ENCODE measurements at places on chromosomes 1 and 21. TPM values are rescaled to one million over a fixed set of nuclear protein-coding genes. Genes with fewer than 3 reads are reported as not detected.

Gene AMY1C
- total RNA-seq = not detected

Gene NPR1
- total RNA-seq = not detected

Gene PIGR
- not detected for total RNA-seq

Gene TMOD4
- 0.52 TPM for total RNA-seq

Gene SPATA45
- total RNA-seq = not detected

Gene GALE
- total RNA-seq = 39.7 TPM

Gene KCNK2
- total RNA-seq = not detected

Gene S100A7A
- not detected for total RNA-seq

Gene LDLRAD1
- total RNA-seq = not detected

Gene ATP1A2
- not detected for total RNA-seq

Gene LIPI
- not detected for total RNA-seq

Gene SYCP1
- not detected for total RNA-seq

Gene CFAP141
- total RNA-seq = not detected

Gene LRRC3
- total RNA-seq = not detected

Gene UFC1
- 100.0 TPM for total RNA-seq

Gene AKT3
- 0.11 TPM for total RNA-seq

Gene HAPLN2
- total RNA-seq = 0.47 TPM

Gene GJA9
- not detected for total RNA-seq

Gene TFF1
- total RNA-seq = not detected

Gene GBP7
- not detected for total RNA-seq

Gene FCGR1A
- total RNA-seq = not detected

Gene CTH
- 23.0 TPM for total RNA-seq

Gene CACNA1S
- not detected for total RNA-seq

Gene CFAP74
- not detected for total RNA-seq

Gene COL9A2
- 7.9 TPM for total RNA-seq

Gene TMPRSS15
- 0.19 TPM for total RNA-seq

Gene TRABD2B
- not detected for total RNA-seq

Gene DIP2A
- 29.4 TPM for total RNA-seq

Gene LRRC39
- total RNA-seq = 3.5 TPM

Gene VPS45
- 39.0 TPM for total RNA-seq

Gene ITLN2
- not detected for total RNA-seq

Gene CSRP1
- total RNA-seq = 51.8 TPM

Gene ANGEL2
- total RNA-seq = 97.1 TPM

Gene C1orf146
- not detected for total RNA-seq

Gene SERBP1
- total RNA-seq = 156 TPM

Gene DNASE2B
- not detected for total RNA-seq

Gene SERPINC1
- total RNA-seq = 0.26 TPM

Gene FCRL1
- 109 TPM for total RNA-seq

Gene TMEM240
- 2.6 TPM for total RNA-seq

Gene SH2D2A
- not detected for total RNA-seq

Gene MROH9
- not detected for total RNA-seq

Gene FAM151A
- total RNA-seq = not detected
